ENCODE measurements at places on chromosomes 12 and 14.

DNA sequence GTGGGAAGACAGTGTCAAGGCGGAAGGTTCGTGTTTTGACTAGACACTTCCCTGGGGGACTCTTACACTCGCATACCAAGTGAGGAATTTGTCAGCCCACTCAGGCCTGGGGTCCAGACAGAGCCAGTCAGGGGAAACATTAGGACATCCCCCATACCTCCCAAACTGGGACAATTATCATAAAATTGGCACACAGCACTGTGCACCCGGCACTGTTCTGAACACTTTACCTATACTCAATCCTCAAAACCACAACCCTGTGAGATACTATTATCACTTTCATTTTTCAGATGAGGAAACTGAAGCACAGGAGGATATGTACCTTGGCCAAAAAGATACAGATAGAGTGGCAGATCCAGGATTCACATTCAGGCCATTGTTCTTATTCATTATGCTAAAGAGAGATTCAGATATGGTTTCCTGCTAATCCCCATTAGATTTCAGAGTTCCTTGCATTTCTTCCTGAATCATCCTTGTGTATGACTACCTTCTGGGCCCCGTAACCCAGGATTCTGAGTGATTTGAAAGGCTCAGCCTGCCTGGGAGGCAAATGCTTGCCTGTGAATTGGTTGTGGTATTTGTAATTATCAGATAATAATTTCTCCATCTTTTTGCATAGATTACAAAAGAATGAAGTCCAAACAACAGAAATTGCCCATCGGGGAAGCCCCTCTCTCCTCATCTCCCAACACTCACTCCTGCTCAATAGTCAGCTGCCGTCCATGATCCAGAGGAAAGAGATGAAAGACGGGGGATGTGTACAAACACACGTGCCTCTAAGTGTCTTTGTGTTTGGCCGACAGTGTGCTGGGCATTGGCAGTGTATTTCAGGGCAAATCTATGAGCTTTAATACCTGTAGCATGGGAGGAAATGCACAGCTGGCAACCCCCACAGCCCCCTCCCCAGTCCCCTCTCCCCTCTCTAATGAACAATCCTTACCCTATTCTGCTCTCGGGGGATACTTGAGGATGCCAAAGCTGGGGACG is 4.6 kb downstream of the TAC3 start:
- DNase-seq: no peak

- no peak for DNase-seq
These were observed 27.7 kb upstream of the CAND1 start for GRCh38 chr12:67241482-67241881.

GRCh38 chr12:68786929-68787328 is 21.0 kb upstream of the MDM2 start:
- no peak for DNase-seq

DNA sequence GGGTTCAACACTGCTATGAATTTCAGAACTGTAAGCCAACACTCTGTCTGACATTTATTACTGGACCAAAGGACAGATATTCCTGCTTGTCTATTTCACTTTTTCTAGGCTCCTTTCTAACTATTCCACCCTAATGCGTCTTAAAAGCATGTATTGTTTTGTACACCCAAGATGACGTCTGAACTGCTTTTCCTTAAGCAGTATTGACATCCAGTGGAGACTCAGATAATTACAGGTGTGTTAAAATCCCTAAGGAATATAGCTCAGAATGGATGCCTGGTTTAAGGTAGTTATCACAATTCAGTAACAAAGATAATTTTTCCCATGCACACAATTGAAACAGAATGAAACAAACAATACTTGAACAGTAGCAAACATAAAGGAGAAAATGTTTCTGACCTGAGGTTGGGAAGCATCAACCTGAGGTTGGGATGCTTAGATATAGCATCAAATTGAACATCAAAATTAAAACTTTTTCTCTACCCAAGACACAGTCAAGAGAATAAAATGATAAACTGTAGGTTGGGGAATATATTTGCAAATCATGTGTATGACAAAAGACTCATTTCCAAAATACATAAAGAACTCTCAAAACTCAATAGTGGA is 93.7 kb upstream of the PTPRR start:
- DNase-seq: no peak

- DNase-seq: no peak
These were observed 260.8 kb upstream of the G2E3 start for GRCh38 chr14:30297876-30298795.

GRCh38 chr12:318759-319515 is 56.3 kb upstream of the SLC6A13 start:
- DNase-seq: no peak
